ENCODE measurements at places on chromosomes 4 and X.

- no peak for DNase-seq
Measured at GRCh38 chr4:165088366-165088765, 24.3 kb downstream of the TMEM192 start.

DNA sequence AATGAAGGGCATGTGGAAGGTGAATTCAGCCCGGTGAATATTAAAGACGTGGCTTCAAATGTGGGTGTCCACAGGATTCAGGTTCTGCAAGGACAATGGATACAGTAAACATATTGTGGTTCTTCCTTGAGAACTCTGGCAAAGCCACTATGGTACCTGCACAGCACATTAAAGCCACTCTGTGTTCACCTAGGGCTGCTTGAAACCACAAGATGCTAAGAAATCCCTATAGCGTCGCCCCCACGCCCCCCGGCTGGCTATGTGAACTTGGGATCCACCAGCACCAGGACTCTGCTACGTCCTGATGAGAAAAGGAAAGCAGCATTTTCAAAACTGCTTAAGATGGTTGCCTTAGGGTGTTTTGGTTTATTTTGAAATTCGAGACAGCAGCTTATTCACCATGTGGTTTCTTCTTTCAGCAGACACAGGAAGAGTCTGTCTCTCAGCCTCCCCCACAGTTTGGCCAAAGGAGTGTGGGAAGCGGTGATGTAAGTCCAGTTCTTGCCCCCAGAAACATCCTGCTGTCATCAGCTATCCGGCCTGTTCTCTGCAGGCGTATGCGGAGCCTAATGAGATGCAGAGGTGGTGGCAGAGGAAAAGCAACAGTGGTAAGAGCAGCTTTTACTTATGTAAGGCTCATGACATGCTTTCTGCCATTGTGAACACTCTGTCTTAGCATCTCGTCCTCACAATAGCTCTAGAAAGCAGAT is 111.5 kb downstream of the AFAP1 start:
- peak; percentile 37 for DNase-seq

- peak; percentile 60 for DNase-seq
Measured at GRCh38 chr4:112099701-112100297, 45.5 kb upstream of the FAM241A start.

DNA sequence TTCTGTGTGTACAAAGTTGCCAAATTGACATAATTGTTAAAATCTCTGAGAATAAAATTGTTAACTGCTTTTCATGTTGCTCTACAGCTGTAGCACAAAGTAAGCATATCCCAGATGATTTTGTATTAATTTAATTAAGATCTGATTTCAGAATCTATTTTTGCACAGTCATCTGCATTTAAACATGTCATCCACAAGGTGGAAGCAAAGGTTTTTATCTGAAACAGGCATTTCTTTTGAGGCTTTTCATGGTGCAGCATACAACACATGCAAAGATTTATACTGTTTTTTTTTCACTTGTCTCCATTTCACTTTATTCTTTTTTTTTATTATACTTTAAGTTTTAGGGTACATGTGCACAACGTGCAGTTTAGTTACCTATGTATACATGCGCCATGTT is 51.2 kb downstream of the GC start:
- DNase-seq = peak; percentile 35

- DNase-seq = no peak
Measured at GRCh38 chr4:85779165-85779564, 304.2 kb downstream of the ARHGAP24 start.
